ENCODE measurements at places on chromosomes 7 and 10. TPM values are rescaled to one million over a fixed set of nuclear protein-coding genes. Genes with fewer than 3 reads are reported as not detected.

Gene MKX
- total RNA-seq, result not detected

Gene ADRB1
- 0.14 TPM for total RNA-seq

Gene FXYD4
- not detected for total RNA-seq

Gene RNLS
- 3.8 TPM for total RNA-seq

Gene SEPTIN14
- not detected for total RNA-seq

Gene INSYN2A
- 0.09 TPM for total RNA-seq

Gene KIF20B
- total RNA-seq, result 51.3 TPM

Gene TAS2R5
- 1.5 TPM for total RNA-seq

Gene CCDC136
- 72.2 TPM for total RNA-seq

DNA sequence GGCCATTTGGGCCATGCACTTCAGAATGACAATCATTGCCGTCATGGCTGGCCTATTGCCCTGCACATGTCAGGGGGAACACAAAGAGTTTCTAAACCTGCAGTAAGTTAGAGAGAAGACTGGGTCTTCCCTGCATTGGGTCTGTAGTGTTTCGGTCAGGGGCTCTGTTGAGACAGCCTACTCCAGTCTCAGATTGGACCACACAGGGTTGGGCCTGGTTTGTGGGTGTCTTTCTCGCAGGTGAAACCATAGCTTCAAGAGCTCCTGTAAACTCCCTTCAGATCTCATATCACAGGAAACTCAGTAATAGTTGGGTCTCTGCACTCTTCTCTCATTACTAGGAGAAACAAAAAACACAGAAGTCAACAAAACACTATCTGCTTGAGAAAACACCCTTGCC, 7.3 kb upstream of the TARP start:
- DNase-seq, result no peak

GRCh38 chr7:50349399-50349798, 44.9 kb downstream of the IKZF1 start:
- no peak for DNase-seq

- DNase-seq, result no peak
Measured at GRCh38 chr7:23396222-23397015, 73.9 kb downstream of the IGF2BP3 start.

DNA sequence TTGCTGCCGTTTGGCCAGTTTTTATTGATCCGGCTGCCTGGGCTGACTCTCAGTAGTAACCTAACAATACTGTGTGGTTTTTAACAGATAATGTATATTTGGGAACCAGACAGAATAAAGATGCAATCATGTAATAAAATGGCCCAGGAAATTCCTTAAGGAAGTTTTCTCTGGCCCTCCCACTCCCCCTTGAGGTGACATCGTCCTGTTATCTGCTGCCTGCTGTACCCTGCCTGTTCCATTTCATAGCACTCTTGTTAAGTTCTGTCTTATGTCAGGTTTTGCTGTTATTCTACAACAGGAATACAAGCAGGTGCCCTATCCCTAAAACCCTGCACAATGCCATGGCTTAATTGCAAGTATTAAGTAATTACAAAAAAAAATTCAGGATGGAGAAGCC, 12.5 kb downstream of the ITGB8 start:
- DNase-seq, result no peak

DNA sequence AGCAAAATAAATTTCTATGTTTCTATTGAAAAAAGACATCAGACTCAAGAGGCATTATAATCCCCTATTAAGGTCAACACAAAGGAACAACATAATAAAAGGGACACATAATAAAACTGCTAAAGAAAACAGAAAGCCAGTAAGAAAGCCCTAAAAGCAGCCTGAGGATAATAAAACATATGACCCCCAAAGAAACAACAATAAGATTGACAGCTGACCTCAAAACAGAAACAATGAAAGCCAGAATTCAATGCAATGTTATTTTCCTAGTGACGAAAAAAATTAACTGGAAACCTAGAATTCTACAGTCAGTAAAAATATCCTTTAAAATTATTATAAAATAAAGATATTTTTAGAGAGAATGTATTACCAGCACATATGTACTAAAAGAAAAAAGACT, 44.9 kb upstream of the FAM171A1 start:
- DNase-seq, result no peak

DNA sequence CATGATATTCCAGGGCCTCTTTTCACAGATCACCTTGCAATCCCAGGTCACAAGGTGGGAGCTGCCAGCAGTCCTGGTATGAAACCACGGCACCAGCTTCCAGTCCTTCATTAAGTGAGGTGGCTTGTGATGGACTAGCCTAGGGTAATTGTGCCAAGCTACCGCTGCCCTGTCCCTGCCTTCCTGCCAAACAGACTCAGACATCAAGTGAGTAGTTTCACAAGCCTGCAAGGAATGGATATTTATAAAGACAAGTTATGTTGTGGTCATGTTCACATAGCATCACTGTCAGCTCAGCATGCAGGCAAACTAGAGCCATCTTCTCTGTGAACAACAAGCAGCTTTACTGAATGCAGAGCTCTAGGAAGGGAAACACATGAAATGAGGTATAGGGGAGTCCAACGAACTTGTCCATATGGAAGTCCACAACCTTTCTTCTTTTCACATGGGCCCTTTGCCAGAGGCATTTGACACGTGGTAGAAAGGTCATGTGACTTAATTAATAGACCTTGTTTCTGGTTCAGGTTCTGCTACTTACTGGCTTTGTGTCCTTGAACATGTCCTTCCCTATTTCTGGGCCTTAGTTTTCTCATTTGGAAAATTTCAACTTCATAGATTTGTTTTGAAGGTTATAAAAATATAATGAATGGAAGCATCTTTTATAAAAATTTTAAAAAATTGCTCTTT, 1061.2 kb downstream of the KCNMA1 start:
- no peak for DNase-seq

GRCh38 chr7:135368416-135369186, 135.0 kb downstream of the STRA8 start:
- no peak for DNase-seq

DNA sequence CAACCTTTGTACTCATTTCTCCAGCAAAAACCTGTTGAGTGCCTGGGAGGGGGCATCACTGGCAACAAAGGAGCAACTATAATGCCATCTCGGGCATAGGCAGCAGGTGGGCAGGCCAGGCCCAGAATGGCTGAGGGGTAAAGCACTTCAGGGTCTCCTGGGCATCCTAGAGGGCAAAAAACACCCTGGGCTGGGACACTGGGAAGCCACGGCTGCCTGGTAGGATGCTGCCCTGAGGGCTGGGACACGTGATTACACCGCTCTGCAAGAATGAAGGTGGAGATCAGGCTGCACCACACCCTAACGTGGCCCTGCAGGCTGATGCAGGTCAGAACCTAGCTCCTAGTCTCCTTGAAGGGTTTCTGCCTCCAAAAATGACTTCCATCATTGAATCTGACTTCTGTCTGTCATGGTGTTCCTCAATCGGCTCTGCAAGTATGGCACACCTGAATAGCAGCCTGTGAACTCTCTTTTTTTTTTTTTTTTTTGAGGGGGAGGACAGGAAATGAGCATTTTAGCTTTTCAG, 4.5 kb upstream of the TRAPPC14 start:
- DNase-seq, result no peak

DNA sequence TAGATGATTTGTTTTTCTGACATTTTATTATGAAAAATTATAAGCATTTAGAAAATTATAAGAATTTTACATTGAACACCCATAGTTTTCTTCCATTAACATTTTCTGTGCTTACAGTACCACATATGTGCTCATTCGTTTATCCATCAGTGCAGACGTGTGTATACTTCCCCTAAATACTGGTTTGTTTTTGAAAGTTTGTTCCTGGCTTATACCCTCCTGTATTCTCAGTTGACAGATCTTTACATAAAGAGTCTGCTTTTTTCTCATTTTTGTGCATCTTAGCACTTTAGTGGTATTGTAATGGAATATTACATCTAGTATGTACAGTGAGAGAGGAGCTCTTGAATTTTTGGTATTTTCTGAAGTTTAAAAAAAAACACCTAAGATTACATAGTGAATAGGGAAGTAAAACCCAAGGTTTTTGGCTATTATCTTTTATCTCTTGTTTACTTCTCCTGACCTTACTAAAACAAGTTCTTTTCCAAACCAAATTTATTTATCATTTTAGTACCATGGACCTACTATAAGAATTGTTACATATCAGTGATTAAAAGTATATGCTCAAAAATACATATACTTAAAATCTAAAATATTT, 8.1 kb downstream of the DLD start:
- DNase-seq, result no peak

DNA sequence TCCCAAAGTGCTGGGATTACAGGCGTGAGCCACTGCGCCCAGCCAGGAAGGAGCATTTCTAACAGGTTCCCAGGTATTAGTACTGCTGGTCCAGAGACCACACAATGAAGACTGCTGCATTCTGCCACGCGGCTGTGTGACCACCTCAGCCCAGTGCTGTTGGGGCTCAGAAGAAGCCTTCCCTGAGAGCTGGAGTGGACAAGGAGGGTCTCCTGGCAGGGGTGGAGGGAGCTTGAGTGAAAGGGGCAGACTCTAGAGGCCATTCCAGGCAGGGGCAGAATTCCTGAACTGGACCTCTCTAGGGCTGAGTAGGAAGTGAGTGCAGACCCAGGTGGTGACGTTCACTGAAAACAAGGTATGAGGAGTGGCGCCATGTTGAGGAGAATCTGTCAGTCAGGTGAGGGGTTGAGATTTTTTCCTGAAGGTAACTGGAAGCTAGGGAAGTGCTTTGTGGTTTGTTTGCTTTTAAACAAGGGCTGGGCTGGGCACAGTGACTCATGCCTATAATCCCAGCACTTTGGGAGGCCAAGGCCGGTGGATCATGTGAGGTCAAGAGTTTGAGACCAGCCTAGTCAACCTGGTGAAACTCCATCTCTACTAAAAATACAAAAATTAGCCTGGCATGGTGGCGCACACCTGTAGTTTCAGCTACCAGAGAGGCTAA, 67.6 kb downstream of the TACC2 start:
- no peak for DNase-seq

DNA sequence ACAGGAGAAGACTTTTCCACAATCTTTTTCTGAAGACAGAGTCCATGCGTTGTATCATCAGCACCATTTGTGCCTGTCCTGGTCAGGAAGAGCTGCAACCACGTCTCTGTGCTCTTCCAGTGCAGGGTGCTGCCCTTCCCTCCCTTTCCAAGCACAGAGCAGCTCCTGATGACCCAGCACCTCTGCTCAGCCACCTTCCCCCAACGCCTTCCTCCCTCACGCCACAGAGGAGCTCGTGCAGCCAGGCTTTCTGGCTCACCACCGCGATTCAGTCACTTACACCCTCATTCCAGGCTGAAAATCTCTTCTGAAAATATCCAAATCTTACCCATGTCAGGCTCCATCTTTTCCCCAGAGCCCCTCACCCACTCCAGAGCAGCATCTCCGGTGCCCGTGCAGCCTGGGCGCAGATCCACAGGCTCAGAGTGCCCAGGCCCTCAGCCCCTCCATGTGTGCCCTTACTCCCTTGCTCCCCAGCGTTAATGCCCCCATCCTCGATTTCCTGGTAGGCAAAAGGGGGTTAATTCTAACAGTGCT, 181.5 kb downstream of the DIP2C start:
- no peak for DNase-seq

DNA sequence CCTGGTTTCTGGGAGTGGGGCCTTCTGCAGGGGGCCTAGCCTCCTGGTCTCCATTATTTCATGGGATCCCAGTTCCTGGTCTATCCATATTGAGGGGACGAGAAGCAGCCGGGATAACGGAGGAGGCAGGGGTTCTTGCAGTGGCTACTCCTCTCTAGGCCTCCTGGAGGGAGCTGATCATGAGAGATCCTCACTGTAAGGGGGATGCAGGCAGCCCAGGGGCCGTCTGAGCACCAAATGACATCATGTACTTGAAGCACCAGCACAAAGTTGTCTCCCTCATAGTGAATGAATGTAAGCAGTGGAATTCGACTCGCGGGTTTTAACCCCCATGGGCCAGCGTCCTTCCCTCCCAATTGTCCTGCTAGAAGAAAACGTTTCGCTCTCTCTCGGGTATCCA, 964 bp upstream of the ADCY1 start:
- no peak for DNase-seq

DNA sequence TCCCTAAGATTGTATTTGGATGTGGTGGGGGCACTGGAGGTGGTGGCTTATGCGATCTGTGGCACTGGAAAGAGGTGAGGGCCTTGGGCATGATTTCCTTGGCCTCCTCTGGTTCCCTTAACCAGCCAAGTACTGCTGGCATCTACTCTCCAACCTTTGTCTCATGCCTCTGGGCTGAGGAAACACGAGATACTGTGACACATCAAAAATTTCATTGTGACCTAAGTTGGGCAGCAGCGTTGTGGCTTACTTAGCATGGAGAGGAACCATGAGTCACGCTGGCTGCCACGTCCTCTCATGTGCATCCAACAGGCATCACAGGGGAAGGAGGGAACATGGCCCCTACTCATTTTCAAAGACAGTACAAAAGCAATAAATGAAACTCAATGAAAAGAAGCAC, 29.7 kb upstream of the GSDME start:
- DNase-seq, result no peak

DNA sequence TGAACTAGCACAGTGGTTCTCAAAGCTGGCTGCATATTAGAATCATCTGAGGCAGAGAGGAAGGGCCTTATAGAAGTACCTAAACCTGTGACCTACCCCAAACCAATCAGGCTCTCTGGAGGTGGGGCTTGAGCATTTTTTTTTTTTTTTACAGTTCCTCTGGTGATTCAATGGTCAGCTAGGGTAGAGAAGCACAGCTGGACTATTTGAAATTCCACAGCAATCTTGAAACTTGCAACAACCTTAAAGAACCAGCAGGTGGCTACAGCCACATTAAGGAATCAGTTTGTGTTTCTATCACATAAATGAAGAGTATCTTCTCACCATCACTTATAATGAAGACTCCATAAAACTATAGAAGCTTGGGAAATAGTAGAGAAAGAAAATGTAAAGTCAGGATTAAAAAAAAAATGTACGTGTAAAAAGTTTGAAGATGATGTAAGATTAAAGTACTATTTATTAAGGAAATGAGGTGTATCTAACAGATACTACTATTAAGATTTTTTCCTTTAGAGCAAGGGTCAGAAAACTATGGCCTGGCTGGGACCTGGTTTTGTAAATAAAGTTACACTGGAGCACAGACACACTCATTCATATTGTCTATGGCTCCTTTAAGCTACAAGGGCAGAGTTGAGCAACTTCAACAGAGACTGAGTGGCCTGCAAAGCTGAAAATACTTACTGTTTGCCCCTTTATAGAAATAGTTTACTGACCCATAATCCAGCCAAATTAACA, 3.8 kb downstream of the RTKN2 start:
- DNase-seq, result no peak

GRCh38 chr7:77933394-77933793, 134.8 kb downstream of the PHTF2 start:
- DNase-seq, result no peak

DNA sequence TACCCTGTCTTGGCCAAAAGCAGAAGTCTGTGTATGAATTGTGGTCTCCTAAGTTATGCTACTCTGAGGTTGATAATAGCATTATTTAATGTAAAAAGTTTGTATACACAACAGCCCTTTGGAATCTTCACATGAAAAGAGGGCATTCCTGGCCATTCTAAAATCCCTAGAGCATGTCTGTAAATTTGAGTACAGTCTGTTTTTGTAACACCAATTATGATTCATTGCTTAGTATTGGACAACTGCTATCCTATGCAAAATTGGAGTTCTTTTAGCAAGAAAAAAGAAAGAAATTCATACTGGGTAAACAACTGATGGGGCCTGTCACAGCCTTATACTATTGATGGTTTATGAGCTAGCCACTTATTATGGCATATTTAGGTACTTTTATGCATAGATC, 10.2 kb downstream of the CUTC start:
- DNase-seq, result no peak
